ENCODE measurements at places on chromosomes 16 and 17.

GRCh38 chr17:19399750-19400450 is 11.1 kb upstream of the RNF112 start:
- DNase-seq = no peak

DNA sequence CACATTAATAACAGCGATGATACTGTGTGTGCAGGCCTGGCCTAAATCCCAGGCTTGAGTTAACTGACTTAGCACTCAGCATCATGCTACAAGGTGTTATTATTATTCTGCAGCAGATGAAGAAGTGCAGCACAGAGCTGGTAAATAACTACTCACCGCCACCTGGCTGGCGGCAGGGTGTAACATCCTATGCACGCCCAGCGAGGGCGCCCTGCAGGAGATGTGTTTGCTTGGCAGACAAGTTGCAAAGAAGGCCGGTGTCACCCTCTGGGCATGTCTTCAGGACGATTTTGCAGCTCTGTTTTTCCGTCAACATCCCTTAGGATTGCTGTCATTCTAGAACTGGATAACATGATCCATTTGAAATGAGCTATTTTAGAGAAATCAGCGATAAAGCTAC is 30.1 kb downstream of the DNAH9 start:
- no peak for DNase-seq

GRCh38 chr16:84754956-84755672 is 55.3 kb downstream of the USP10 start:
- DNase-seq = no peak

GRCh38 chr17:50620237-50620636 is 14.4 kb upstream of the ABCC3 start:
- no peak for DNase-seq

DNA sequence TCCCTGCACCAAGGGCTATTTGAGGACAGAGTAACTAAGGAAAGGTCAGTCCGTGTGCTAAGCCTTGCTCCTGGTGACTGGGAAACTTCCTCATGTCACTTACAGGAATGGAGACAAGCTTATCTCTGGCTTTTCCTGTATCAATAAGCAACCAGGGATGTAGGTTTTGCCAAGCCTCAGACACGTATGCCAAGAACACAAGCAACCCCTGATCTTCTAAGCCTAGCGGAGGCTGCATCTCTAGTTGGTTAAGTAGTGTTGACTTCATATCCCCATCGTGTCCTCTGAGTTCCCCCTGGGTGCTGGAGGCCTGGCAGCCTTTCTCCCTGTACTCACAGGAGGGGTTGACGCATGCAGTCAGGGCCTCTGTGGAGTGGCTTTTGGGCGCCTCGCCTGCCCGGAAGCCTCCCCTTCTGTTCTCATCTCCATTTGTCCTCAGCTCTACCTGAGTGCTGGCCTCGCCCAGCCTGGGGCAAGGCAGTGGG is 1.4 kb upstream of the C1QTNF1 start:
- DNase-seq = no peak

GRCh38 chr17:34300652-34301370 is 15.3 kb downstream of the CCL11 start:
- DNase-seq = no peak

DNA sequence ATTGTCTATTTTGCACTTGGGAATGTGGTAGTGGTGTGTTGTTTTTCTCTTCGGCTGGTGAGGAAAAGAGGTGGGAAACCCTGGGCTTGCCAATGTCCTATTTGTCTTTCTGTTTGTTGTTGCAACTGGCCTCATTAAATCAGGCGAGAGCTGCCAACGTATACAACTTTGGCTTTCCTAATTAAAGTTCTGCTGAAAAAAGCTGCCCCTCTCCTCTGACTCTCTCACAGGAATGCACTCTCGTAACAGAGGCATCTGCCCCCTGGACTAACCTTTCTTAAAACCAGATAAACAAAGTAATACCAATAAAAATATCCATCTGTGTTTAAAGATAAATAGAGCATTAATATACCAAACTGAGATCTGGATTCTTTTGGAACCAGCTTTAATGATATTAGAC is 7.8 kb downstream of the CDRT15 start:
- no peak for DNase-seq

- peak; percentile 29 for DNase-seq
These were observed 89.1 kb upstream of the GNAO1 start for GRCh38 chr16:56102183-56102686.

GRCh38 chr17:28317099-28317965 is 1.7 kb upstream of the TMEM97 start:
- DNase-seq = no peak

DNA sequence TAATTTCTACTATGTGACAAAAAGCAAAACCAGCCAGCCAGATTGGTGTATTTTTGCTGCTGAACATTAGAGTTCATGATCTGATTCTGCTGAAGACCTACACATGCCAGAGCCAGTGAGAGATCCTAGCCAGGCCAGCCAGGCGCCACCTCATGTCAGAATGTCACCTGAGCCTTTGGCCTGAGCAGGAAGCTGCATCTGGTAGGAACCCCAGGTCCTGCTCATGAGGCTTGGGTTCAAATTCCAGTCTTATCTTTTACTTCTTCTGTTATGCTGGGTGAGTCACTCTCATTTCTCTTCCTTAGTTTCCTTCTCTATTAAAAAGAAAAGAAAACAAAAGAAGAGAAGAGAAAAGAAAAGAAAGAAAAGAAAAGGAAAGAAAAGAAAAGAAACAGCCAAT is 585.1 kb upstream of the CDH5 start:
- no peak for DNase-seq

GRCh38 chr17:73151916-73152632 is 12.7 kb upstream of the SSTR2 start:
- no peak for DNase-seq

DNA sequence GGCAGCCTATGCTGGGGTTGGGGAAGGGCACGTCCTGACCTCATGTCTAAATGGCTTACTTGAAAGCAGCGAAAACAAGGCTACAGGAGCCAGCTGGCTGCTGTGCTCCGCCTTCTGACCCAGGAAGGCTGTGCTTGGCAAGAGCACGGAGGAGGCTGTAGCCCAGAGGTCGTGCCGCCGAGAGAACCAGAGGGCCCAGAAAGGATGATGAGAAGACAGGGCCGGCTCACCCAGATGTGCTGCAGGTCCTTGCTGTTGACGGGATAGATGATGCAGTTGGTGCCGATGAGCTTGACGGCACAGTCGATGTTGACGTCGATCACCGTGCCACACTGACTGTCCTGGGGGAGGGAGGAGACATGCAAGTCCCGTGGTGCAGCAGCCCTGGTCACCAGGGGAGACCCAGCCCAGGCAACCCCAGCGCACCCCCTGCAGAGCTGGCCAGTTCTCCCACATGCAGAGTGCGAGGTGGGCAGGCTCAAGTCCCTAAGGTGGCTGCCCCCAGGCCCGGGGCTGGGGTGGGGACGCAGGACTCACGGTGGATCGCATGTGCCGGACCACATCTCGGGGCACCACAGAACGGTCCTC is 20.7 kb downstream of the SPHK1 start:
- no peak for DNase-seq

Measured in D721Med (cell line).